AG08396 (cell line): ENCODE measurements at places on chromosomes 6 and 20.
A peak's percentile ranks its signal among the peaks of the same experiment; 100 is the strongest.

DNA sequence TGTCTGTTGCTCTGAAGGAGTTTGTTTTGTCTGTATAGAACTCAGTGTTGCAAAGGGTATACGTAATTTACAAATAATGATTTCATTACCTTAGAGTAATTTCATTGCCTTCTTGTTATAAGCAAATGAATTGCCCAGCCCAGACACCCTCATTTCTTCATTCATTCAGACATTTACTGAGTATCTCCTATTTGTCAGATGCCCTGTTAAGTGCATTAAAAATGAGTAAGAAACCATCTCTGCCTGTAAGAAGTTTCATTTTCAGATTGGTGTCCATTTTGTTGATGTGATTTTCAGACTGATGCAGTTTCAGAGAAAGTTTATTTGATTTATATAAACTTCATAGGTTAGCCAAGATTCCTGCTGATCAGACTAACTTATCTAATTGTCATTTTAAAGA lies 429.3 kb downstream of the PHF3 start:
- no peak for DNase-seq

DNA sequence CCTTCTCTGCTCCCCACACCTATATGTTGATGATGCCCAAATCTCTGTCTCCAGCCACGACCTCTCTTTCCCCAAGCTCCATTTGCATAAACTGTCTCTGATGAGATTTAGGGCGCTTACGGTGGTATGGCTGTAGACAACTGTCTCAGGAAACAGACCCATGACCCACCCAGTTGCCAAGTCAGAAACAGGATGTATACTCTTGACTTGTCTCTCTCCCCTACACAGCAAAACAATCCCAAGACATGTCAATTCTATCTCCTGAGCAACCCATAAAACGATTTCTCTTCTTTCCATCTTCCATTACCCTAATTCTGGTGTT lies 13.9 kb downstream of the GNL1 start:
- DNase-seq = no peak

- DNase-seq = no peak
Measured at GRCh38 chr6:21748343-21749056, 154.9 kb downstream of the SOX4 start.

GRCh38 chr6:170024940-170025339 lies 265.9 kb downstream of the DLL1 start:
- DNase-seq = peak; percentile 86

DNA sequence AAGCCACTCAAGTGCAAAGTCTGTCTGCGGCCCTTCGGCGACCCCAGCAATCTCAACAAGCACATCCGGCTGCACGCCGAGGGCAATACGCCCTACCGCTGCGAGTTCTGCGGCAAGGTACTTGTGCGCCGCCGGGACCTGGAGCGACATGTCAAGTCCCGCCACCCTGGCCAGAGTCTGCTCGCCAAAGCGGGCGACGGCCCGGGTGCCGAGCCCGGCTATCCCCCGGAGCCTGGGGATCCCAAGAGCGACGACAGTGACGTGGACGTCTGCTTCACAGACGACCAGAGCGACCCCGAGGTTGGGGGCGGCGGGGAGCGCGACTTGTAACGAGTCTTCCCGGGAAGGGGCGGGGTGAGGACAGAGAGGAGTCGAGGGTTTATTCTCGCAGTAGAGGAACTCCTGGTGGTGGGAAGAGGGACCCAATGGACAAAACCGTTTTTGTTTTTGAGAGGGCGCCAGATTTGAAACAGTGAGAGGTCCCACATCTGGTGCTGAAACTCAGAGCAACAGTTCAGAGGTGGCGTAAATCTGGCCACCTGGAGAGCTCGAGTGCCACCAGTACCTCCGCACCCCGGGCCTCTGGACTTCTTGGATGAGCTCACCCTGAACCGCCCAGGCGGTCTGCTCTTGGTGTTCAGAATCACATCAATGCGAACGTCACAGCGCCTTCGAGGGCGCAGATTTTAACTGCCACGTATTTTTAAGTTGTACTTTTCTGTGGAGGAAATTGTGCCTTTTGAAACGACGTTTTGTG lies 8.0 kb downstream of the PRDM13 start:
- no peak for DNase-seq

GRCh38 chr6:62805431-62805830 lies 405.8 kb upstream of the FKBP1C start:
- no peak for DNase-seq

GRCh38 chr20:32477594-32478512 lies 107.3 kb downstream of the NOL4L start:
- DNase-seq = no peak
